ENCODE measurements at places on chromosomes 11 and 22. TPM values are rescaled to one million over a fixed set of nuclear protein-coding genes. Genes with fewer than 3 reads are reported as not detected.

DNA sequence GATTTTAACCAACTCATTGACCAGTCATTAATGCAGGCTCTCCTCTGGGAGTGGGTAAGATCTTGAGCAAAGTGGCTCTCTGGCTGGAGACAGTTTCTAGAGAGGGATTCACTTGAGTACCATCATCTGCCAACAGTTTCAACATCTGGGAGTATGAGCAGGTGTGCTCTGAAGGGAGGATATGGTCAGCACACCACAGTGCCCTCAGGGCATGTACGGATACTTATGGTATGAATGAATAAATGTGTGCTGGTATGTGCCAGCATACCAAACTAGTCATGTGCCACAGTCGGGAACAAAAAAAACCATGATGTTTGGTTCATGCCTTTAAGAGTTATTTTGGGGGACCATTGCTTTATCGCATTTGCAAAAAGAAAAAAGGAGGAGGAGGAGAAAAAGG, 1197.5 kb upstream of the TENM4 start:
- no peak for DNase-seq

The OR8B3 gene
- total RNA-seq = not detected

DNA sequence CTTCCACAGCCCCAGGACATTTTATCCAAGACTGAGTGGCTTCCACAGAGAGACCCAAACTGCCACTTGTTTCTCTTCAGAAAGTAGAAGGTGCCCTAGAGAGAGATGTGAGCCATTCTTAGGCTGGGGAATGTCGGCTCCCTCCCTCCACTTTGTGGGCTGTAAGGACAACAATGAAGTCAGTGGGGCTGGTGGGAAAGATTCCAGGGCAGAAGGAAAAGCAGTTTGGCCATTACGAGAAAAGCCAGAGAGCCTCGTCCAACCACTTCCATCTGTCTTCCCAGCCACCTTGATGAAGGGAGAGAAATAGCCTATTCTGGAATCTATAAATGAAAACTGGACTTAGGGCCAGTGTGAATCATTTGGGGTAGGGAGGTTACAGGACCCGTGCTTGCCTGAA, 382.5 kb downstream of the NXPE2 start:
- no peak for DNase-seq

DNA sequence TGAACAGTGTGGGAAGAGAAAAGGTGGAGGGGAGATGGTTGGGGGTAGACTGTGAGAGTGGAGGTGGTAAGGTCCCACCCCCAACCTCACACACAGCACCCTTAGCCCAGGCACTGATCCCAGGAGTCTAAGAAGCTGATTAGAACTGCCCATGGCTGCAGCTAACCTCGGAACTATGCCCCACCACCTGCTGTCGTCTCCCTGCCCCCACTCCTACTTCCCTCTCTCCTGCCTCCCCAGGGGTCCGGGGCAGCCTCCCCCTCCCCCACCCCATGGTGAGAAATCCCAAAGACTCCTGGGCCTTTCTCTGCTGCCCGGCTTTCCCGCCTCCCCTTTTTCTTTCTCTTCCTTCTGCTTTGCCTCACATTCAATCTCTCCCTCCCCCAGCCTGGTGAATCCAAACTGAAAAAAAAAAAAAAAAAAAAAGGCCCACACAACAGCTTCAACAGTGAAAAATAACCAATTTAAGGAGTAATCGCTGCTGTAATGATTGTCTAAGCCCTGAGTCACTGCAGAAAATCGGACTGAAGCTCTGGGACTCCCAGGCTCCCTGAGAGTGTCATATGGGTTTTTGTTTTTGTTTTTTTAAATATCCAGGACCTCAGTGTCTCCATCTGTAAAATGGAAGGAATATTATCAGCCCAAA, 9.6 kb upstream of the TP53I11 start:
- DNase-seq = no peak

DNA sequence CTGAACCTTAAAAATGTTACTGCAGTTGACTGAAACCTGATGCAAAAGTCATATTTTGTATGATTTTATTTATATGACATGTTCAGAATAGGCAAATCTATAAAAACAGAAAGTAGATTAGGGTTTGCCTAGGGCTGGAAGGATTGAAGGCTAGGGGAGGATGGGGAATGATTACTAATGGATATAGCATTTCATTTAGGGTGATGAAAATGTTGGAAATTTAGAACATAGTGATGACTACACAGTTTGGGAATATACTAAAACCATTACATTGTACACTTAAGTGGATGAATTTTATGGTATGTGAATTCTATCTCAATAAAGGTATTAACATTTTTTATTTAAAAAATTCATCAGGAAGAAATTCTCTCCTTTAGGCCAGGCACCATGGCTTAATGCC, 22.9 kb upstream of the PAFAH1B2 start:
- DNase-seq = no peak

The CCDC15 gene
- total RNA-seq = 4.8 TPM

DNA sequence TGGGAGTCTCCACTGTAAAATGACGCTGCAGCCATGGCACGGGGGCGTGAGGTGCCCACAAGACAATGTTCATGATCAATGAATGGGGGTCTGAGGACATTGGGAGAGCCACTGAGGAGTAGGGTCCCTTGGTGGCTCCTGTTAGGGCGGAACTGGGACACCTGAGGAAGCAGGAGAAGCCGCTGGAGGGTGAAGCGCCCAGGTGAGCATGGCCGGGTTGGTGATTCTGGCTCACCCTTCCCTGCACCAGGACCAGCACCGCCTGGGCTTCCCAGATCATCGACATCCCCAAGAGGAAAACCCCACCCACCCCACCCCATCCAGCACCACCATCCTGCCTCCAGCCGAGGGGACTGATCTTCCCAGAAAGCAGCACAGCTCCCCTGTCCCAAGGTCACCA, 30.6 kb downstream of the SHANK2 start:
- no peak for DNase-seq

GRCh38 chr11:2366276-2366675, 10.8 kb upstream of the CD81 start:
- no peak for DNase-seq

The RFPL1 gene
- not detected for total RNA-seq

GRCh38 chr11:117126223-117126965, 17.7 kb upstream of the PAFAH1B2 start:
- DNase-seq = no peak

DNA sequence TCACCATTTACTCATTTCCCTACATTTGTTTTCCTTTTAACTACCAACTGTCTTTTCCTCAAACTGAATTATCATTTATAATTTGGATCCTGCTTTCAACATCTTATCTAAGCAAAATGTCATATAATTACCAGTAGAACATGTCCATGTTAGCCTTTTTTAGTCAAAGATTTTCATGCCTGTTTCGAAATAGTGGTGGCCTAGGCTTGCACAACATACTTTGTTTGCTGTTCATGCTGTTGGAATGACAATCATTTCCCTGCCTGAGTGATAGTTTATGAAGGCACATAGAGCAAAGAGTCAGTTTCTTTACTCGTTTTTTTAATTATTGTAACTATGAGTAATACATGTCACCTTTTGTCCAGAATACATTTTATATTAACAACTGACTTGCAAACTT, 144.3 kb upstream of the ANO3 start:
- no peak for DNase-seq

DNA sequence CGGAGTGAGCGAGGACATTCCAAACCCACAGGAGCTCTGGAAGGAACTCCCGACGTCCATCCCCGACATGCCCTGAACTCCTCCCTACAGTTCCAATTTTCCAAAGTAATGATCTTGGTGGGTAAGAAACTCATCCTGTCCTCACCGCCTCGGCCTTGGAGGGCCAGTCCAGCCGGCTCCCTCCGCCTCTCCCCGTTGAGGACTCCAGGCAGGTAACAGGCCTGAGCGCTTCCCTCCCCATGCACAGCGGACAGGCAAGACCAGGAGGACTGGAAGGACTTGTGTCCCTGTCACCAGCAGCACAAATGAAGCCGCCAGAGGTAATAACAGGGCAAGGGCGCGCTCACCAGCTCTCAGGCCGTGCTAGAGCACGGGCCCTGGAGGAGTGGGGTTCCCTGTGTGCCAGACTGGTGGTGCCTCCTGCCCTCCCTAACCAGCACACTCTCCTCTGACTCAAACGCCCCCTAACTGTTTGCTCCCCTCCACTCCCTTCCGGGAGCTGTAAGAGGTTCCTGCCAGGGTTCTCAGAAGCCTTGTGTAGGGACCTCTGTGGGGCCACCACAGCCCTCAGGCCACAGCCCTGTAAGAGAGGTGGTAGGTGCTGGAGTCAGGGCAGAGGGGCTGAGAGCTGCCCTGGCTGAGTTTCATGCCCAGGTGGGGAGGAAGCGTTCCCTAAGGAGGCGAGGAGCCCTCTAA, 17.1 kb downstream of the OVOL1 start:
- no peak for DNase-seq

The A4GALT gene
- 11.6 TPM for total RNA-seq

DNA sequence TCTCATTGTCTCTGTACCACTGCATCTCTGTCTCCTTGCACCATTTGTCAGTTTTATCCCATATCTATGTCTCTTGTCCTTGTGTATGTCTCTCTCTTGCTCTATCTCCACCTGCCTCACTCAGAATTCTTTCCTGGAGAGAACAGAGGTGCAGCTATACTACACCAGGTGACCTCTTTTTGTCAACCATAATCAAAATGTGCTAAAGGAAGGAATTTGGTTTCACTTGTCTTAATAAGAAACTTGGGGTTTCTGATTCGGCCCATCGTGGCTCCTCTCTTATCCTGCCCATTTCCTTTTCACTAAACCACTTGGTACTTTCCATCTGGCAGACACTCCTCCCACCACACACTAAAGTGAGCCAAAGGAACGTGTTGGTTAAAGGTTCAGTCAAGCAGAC, 2.0 kb upstream of the C11orf42 start:
- DNase-seq = no peak

DNA sequence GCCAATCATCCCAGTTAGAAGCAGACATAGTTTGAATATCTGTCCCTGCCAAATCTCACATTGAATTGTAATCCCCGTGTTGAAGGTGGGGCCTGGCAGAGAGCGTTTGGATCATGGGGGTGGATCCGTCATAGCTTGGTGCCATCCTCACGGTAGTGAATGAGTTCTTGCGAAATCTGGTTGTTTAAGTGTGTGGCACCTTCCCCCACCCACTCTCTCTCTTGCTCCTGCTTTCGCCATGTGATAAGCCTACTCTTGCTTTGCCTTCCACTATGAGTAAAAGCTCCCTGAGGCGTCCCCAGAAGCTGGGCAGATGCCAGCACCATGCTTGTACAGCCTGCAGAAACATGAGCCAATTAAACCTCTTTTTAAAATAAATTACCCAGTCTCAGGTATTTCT, 5.0 kb upstream of the CCDC81 start:
- no peak for DNase-seq

DNA sequence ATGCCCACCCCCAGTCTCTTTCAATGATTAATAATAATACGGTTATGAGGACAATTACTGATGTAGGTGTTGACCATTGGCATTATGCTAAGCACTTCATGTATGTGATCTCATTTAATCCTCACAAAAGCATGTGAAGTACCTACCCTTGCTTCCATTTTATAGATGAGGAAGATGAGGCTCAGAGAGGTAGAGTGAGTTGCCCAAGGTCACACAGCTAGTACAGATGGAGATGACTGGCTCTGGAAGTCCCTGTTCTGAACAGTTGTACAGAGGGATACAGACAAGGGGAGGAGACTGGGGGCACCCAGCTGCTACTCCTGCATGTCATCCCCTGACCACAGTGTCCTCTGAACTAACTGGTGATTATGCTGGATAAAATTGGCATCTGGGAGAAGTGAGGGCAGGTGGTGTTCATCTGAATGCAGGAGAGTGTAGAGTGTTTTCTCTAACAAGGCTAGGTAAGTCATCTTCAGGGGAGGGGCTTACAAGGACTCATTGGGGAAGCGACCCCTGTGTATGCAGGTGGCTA, 43.2 kb downstream of the KIAA1671 start:
- DNase-seq = no peak

DNA sequence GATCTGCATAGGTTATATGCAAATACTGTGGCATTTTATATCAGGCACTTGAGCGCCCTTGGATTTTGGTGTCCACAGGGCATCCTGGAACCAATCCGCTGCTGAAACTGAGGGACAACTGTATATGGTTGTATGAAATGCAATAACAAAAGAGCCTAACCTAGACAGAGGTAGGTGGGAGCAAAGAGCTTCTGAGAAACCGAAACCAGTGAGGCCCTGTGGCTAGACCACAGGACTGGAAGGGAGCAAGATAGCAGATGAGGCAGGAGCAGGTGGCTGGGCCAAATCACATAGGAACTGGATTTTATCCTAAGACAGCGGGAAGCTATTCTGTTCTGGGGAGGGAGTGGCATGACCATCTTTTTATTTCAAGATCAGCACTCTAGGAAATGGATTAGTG, 30.1 kb downstream of the RCN1 start:
- no peak for DNase-seq

DNA sequence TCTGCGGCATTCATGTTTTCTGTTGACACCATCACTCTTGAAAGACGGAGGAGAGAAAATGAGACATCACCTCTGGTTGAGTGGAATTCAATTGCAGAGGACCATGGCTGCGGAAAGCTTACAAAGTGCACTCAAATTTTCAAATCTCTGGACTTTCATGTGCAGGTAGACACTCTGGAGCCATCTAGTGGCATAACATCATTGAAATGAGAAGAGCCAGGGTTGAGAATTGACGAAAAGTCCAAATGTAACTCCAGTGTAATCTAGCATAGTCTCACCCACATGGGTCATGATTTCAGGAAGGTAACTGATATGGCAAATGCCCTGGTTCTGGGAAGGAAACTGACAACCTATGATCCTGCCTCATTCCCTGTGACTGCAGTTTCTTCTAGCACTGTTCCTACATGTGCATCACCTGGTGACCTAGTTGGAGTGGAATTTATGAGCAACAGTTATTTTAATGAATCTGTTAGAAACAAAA, 687.8 kb downstream of the KCNA4 start:
- no peak for DNase-seq

The GNAZ gene
- 5.8 TPM for total RNA-seq

GRCh38 chr11:111253131-111253530, 7.6 kb downstream of the POU2AF2 start:
- no peak for DNase-seq

DNA sequence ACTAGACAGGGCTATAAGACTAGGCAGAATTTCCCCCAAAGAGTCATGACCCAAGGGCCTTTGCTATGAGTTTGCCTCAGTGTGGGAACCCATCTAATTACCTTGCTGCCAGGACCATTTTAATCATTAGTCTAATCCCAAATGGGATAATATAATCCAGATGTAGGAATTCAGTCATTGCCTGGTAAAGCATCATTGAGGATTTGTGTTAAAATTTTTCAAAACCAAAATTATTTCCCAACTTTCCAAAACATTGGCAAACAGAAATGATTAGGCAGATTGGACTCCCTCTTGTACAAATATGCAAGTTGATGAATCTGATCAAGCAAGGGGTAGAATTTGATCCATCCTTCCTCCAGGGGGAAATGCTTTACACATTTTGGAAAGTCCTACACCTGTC, 16.2 kb upstream of the MMP13 start:
- DNase-seq = no peak

GRCh38 chr11:77823775-77824174, 2.8 kb downstream of the AAMDC start:
- DNase-seq = no peak

- DNase-seq = no peak
Observed at GRCh38 chr11:14908214-14908880, 16.3 kb upstream of the CYP2R1 start.

The MRGPRF gene
- 7.0 TPM for total RNA-seq

GRCh38 chr11:111707039-111707690, 59.0 kb downstream of the PPP2R1B start:
- no peak for DNase-seq

GRCh38 chr11:79013509-79013908, 427.3 kb downstream of the TENM4 start:
- no peak for DNase-seq

The DCHS1 gene
- total RNA-seq = 9.0 TPM
